GM18507 (cell line): ENCODE measurements at places on chromosomes 6 and 20.

GRCh38 chr6:35602133-35602946 lies 86.4 kb downstream of the FKBP5 start:
- DNase-seq = no peak

DNA sequence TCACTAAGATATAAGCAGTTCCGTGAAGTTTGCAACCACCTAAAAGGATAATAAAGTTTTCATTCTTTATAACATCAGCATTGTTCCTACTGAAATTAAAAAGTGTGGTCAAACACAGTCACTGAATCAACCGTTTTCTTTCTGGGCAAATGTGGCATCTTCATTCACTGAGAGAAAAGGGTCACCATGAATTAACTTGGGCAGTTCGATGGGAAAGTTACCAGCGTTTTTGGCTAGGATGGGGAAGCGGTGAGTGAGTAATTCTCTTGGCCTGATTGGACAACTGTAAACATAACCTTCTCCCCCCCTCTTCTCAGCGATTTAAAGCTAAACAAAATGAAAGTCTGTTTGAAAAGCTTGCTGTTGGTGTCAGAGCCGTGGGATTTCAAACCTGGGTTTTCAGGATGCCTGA lies 181.8 kb downstream of the SASH1 start:
- no peak for DNase-seq

GRCh38 chr6:119727504-119728219 lies 378.1 kb upstream of the MAN1A1 start:
- no peak for DNase-seq

DNA sequence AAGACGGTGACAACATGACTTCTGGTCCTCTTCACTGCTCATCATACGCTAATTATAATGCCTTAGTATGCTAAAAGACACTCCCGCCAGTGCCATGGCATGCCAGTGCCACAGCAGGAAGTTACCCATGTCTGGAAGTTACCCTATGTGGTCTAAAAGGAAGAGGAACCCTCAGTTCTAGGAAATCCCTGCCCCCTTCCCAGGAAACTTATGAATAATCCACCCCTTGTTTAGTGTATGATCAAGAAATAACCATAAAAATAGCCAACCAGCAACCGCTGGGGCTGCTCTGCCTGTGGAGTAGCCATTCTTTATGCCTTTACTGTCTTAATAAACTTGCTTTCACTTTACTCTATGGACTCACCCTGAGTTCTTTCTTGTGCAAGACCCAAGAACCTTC lies 15.8 kb upstream of the SERPINB9 start:
- DNase-seq = no peak

DNA sequence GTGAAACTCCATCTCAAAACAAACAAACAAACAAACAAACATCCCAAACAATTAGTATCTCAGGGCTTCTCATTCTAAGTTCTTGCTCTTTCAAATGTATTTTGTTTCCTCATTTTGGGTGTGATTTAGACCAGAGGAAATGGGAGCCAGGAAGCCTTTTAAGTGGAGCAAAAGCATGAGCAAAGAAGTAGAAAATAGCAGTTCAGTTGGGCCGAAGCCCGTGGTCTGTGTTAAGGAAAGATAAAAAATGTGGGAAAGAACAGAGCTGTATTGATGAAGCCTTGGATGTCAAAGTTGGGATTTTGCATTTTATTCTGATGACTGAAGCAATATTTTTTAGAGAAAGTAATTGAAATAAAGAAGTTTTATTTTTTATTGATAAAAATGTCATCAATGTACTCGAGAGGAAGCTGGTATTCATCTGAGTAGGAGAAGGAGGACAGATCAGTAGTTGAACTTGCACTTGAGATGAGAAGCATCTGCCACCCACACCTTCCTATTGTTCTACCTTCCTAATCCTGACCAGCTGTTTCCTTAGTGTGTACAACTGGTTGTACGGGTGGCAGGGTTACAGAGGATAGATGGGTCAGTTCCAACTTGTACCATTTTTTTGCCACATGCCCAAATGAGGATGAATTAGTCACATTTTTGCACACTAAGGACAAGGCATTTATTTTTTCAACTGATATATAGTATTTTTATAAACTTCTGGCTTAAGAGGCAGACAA lies 56.1 kb downstream of the KIAA0408 start:
- no peak for DNase-seq

DNA sequence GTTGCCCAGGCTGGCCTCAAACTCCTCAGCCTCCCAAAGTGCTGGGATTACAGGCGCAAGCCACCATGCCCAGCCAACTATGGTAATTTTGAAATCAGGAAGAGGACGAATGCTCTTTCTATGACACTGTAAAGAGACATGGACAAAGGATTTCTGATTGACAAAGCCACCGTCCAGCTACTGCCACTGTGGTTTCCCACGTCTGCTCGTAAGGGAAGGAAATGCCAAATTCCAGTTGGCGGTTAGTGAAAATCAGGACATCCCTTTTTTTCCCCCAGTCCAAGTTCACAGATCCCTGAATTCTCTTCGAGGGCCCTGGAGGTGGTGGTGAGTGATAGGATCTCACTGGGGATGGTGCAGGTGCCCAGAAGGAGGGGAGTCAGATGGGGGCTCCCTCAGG lies 31.2 kb downstream of the SNAI1 start:
- no peak for DNase-seq

GRCh38 chr6:139686308-139686707 lies 311.9 kb upstream of the CITED2 start:
- no peak for DNase-seq

- DNase-seq = no peak
These were observed 441.5 kb downstream of the HTR1B start for GRCh38 chr6:77021778-77022177.
